ENCODE measurements at places on chromosomes 2 and 18.

DNA sequence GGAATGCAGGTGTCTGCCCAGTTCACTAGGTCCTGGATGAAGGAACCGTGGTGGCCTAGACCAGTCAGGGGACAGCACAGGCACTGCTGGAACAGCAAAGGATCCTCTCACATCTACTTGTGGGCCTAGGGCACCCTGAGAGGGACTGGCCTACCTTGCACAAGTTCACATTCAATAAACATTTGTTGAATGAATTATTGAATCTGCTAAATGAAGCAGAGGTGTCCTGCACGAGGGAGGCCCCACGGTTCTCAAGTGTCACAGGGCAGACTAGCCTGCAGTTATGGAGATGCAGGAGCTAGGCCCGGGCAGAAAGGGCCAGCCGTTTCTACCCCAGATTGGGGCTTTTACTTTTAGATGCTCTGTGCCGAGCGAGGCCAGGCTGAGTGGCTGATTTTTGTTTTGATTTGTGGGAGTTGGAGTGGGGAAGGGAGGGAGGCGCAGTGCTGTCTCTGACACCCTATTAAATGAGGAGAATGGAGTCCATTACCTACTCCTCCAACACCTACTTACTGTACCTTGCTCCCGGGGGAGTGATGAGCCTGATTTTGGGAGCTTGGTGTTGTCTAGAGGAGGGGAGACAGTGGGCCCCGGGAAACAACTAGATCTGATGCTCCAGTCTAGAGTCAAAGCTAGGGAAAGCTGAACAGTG is 18.4 kb downstream of the SH2D6 start:
- DNase-seq: no peak

DNA sequence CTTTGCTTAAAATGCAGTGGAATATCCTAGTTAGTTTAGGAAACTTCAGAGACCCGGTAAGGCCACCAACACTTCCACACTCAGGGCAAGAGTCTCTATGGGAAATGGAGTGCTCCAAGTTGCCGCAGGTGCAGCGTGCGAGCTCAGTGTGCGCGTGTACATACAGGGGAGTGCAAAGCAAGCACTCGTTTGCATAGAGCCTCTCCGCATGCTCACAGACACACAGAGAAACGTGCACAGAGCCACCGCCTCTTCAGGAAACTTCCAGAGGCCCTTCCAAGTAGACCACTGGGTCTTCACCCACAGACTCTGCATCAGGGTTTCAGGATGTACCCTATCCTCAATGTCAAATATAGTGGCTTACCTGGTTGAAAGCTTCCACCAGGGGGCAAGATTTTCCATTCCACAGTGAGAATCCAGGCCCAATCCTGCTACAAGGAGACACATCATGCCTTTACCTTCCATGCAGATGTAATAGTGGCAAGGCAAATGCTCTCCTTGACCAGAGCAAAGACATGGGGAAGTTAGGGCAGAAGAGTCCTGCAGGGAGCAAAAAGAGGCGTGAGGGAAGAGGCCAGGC is 513.0 kb upstream of the MYT1L start:
- no peak for DNase-seq

- no peak for DNase-seq
Measured at GRCh38 chr2:153871231-153872221, at the start of gene GALNT13. GALNT13 (plus strand) TSS chr2:153871922.

- DNase-seq: no peak
Measured at GRCh38 chr18:75574187-75574586, 146.7 kb upstream of the SMIM21 start.

- no peak for DNase-seq
Measured at GRCh38 chr18:58247363-58247834, 203.4 kb downstream of the NEDD4L start.

DNA sequence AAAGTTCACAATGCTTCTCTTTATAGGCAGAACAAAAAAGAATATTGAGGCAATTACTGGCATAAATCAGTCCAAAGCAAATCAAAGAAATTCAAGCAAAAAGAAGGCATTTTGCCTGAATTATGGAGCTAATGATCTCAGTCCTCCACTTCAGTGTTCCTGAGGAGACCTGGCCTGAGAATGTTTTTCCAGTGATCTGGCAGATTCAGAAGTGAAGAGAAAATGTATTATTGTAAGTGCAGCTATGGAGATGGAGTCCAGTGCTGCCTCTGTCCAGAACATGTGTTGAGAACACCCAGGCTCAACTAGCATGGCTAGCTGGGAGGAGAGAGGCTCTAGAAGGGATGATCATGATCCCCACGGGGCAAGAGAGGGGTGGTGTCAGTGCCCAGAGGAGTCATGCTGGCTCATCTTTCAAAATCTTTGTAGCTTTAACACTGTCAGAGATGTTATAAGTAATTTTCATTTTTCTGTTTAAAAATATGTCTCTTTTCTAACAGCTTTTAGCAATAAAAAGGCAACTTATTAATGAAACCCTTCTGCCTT is 367.0 kb upstream of the RAB12 start:
- no peak for DNase-seq

All from ELR (cell line).